ENCODE measurements at places on chromosomes 3 and 15.

GRCh38 chr3:124243177-124243859 is 251.4 kb upstream of the ROPN1 start:
- no peak for DNase-seq

DNA sequence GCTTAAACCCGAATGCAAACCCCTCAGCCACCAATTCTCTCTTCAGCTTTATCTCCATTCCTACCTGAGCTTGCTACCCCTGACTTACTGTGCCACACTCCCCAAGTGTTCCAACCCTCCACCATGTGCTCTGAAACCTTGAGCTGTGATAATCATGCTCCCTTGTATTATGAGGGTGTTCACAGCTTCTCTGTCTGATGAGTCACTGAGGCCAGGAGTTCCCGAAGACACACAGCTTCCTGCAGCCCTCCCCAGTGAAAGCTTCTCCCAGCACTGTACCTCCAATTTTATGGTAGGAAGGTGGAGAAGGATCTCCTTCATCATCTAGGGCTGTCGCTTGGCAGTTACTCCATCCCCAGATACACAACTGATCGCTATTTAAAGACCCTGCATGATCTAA is 24.9 kb downstream of the STAC start:
- DNase-seq, result no peak

GRCh38 chr3:50600141-50600753 is 11.3 kb downstream of the CISH start:
- peak; percentile 70 for DNase-seq

DNA sequence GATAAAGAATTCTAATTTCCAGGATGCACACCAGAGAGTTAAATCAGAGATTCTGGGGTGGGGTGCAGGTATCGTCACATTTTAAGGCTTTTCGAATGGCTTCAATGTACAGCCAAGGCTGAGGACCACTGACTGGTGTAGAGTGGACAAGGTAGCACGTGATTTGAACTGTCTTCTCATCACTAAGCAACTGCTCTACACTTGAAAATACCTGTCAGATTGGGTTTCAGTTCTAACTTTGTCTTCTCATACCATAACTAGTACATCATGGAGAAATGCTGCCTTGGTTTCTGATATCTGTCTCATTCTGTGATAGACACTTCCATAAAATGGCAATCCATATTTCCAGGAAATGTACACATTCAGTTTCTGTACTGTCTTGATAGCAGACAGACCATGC is 58.0 kb upstream of the MRPL3 start:
- DNase-seq, result no peak

DNA sequence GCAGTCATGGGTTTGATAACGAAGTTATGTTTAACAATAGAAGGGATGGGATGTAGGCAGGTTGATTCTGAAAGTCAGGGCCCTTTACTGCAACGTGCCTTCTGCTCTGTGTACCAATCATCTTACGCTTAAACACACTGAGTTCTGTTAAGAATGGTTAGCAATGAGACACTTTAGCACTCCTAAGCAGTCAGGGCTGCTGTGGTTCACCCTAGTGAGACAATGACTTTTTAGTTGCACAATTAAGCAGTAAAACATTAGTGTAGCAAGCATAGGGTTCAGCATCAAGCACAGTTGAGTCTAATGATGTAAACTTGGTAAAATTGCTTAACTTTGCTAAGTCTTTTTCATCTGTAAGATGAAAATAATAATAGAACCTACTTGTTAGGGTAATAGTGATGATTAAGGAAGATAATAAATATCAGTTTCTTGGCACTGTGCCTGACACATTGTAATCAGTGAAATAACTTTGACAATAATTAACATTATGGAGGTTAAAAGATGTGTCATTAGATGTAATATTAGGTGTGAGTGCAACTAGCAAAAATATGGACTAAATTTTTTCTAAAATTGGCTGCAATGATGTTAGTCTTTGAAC is 484.2 kb upstream of the THBS1 start:
- DNase-seq, result no peak

DNA sequence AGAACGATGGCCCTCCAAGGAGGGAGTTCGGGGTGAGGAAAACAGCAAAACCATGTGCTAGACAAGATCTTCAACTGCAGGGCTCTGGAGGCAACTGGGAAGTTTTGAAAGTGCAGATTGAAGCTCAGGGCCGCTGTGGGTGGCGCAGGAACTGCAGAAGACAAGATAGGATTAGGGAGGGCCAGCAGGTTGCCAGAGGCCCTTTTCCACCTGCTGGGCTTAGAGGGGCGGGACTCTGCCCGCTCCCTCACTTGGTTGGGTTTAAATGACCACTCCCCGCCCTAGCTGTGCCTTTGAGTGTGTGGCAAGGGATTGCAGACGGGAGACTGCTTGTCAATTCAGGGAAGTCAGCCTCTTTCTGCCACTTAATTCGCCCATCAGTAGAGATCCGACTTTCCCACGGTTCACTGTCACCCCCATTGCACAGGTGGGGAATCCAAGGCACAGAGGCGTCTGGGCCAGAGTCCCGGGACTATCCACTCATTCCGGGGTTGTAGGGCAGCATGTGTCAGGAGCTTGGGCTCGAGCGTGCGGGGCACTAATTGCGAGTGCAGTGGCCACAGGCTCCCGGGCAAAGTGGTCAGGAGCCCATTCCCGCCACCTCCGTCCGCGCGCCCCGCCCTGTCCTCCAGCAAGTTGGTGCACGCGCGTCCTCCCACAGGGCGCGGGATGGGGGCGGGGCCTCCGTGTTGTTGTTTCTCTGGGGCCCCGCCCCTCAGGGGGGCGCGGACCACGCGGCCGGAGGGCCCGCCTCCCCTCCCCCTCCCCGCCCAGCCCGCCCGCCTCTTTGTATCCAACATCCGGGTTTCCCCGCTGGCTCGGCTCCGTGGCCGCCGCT is at the start of gene ACVR2B:
Gene ACVR2B (plus strand): TSS at position 816 of the 838 bp plus-strand sequence. CDS start 433 bp downstream, outside the sequence.
- DNase-seq, result peak; percentile 18

GRCh38 chr15:62849316-62850106 is 193.0 kb upstream of the TPM1 start:
- DNase-seq, result peak; percentile 3

DNA sequence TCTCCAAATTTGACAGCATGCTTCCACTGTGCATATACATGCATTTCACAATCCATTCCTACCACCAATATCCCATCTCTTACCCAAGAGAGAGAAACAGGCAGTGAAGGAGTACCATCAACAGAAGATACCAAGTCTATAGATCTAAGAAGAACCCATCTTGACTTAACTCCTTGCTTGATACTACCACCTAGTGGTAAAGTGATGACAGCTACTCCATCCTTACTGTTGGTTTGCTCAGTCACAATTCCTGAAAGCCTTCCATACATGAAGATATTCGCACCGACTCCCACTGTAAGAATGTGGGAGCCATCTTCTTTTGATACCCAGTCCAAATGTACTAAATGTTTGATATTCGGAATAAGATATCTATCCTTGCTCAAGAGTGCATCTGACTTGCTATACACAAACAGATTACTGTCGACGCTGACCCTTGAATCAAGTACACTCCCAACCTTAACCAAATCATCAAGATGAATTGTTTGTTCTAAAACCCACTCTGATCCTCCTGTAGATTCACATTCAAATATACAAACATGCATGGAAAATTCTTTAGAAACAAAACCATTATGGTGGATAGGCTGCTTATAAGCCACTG is 123.1 kb downstream of the DMXL2 start:
- DNase-seq, result peak; percentile 0

GRCh38 chr3:133136114-133137041 is 98.2 kb downstream of the TMEM108 start:
- no peak for DNase-seq

DNA sequence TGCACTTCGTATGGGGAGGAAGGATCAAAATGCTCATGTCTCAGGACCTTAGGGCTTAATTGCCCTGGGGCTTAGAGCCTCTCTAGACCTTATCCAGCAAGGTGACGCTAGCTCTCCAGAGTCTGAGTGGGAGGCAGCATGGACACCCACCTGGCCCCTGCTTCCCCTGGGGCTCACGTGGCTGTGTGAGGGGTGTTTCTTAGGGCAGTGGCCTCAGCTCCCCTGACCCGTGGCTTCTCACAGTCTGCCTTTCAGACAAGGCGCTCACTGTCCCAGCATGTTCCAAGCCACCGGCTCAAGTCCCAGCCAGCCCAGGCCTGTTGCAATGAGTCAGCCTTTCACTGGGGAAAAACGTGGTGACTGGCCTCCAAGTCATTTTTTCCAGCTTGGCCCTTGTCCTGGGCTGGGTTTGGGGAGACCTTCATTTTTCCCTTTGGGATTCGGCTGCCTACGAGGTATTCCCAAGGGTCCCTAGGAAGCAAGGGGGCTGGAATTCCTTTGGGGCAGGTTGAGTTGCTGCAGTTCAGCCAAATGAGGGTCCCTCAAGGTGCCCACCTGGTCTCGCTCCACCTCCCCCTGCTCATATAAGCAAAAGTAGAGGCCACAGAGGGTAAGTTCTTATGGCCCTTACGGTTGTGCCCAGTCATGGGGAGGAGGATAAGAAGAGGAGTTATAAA is 15.7 kb downstream of the BHLHE40 start:
- no peak for DNase-seq

GRCh38 chr3:193788189-193788991 is 195.4 kb downstream of the OPA1 start:
- peak; percentile 14 for DNase-seq

- DNase-seq, result peak; percentile 4
These were observed 16.1 kb downstream of the CD276 start for GRCh38 chr15:73700041-73700842.

GRCh38 chr15:95567686-95568085 is 762.8 kb upstream of the NR2F2 start:
- DNase-seq, result no peak

DNA sequence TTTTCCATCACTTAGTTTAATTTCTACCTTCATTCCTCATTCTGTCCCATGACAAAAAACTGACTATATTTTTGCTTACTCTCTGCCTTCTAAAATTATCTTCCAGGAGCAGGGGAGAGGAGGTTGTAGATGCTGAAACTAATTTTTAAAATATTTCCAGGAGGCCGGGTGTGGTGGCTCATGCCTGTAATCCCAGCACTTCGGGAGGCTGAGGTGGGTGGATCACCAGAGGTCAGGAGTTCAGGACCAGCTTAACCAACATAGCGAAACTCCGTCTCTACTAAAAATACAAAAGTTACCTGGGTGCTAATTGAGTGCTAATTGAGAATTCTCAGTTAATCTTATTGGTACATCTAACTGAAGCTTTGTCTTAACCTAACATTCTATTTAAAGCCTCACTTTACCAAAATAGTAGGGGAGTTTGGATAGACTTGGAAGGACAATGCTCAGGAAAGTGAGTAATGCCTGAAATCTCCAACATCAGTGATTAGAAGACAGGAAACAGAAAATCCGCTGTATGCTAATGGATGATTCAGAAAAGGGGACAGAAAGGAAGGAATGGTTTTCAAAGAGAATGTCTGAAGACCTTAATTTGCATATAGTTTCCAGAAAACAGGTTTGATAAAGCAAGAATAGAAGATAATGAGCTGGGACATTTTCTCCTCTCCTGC is 336.1 kb downstream of the GBE1 start:
- DNase-seq, result no peak

- DNase-seq, result no peak
These were observed 257.6 kb upstream of the STT3B start for GRCh38 chr3:31275038-31275572.

- DNase-seq, result no peak
These were observed 15.8 kb downstream of the ABHD17C start for GRCh38 chr15:80710635-80711554.

DNA sequence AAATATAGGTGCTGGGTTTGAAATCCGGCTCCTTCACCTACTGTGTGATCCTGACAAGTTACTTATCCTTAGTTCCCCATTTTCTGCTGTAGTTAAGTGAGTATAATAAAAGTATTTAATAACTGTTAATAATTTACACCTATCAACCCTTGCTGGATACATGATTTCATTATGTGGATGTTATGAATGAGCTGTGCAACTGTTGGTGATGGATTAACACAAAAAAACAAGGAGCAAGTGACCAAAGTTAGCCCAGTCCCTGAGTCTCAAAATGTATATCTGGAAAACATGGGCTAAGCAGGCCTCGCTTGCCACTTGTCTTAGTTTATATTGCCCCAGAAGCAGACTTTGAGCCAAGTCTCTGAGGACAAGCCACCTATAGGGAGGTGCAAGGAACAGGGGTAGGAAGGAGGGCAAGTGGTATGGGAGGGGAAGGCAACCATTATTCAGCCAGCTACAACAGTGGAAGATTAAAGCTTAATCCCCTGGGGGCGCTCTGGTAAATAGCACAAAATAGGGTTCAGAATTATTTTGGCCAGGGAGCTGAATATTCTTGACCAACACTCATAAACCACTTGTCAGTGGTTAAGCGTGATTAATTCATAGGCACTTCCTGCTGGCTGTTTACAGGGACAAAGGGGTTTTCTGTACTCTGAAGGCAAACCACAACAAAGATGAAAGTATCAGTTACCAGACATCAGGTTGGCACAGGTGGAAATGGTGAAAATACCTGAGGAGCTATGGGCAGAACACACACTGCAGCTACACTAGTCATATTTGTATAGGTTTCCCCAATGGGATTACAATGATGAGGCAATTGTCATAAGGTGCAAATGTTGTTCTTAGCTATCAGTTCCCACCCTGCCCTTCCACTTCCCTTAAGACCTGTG is 76.2 kb downstream of the TRIM42 start:
- no peak for DNase-seq
